Temporal lobe (tissue), 4 donors: ENCODE measurements at places on chromosomes 6 and 20. TPM values are rescaled to one million over a fixed set of nuclear protein-coding genes. Genes with fewer than 3 reads are reported as not detected.

Gene ITPR3
- 1.2 TPM for total RNA-seq

Gene GSTA3
- total RNA-seq: not detected

Gene GNAS-AS1
- 0.49 TPM for total RNA-seq

Gene RUNX2
- 0.49 TPM for total RNA-seq

Gene ERVFRD-1
- total RNA-seq: not detected
